Natural killer cell treated with Interleukin-12 subunit alpha and Interleukin-12 subunit beta and Interleukin-15 and Interleukin-18, amount 100 ng/mL, for 72 hours (primary cell): ENCODE measurements at places on chromosomes 4 and X.
A peak's percentile ranks its signal among the peaks of the same experiment; 100 is the strongest.

DNA sequence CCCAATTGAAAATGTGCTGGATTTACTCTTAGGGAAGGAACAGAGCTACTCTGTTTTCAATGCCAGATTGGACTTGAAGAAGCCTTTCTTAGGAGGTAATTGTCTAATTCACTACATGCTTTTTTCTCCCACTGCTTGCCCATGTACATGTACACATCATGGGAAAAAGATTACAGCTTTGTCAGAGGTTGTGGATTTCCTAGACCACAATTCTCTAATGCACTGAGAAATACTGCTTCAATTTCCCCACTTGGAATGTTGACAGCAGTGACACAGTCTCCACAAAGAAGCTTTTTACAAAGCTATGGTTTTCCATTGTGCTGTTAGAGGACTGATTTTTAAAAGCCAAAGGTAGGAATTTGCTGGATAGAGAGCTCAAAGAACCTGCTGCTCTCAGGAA is 19.5 kb downstream of the ZAR1 start:
- no peak for DNase-seq
- H3K4me1 ChIP-seq = no peaks in the 10 kb centered on the region
- H3K27me3 ChIP-seq = no peaks in the 10 kb centered on the region
- no peak overlapping the region for H3K4me3 ChIP-seq
- no peak overlapping the region for H3K27ac ChIP-seq

- no peak overlapping the region for H3K4me3 ChIP-seq
- no peaks in the 10 kb centered on the region for H3K4me1 ChIP-seq
- no peak overlapping the region for H3K27ac ChIP-seq
These were observed 234.4 kb upstream of the ITM2A start for GRCh38 chrX:79601341-79602131.

GRCh38 chr4:166144607-166145006 is 271.6 kb downstream of the TLL1 start:
- H3K4me1 ChIP-seq = no peaks in the 10 kb centered on the region
- DNase-seq = no peak
- H3K4me3 ChIP-seq = no peak overlapping the region
- H3K36me3 ChIP-seq = no peaks in the 10 kb centered on the region
- H3K27me3 ChIP-seq = no peaks in the 10 kb centered on the region

- H3K4me1 ChIP-seq = no peaks in the 10 kb centered on the region
- H3K36me3 ChIP-seq = no peaks in the 10 kb centered on the region
- DNase-seq = no peak
- H3K4me3 ChIP-seq = no peak overlapping the region
These were observed 11.8 kb upstream of the UGT2A3 start for GRCh38 chr4:68963374-68963773.

- DNase-seq = no peak
- H3K4me3 ChIP-seq = no peak overlapping the region
- H3K4me1 ChIP-seq = no peaks in the 10 kb centered on the region
- peaks cover 4% of the 10 kb centered on the region for H3K36me3 ChIP-seq
These were observed 220.7 kb upstream of the EMCN start for GRCh38 chr4:100738196-100739165.

GRCh38 chr4:15902746-15903145 is 35.8 kb downstream of the FGFBP1 start:
- peak overlapping the region; percentile 44 for H3K4me3 ChIP-seq
- H3K27me3 ChIP-seq = peaks cover 36% of the 10 kb centered on the region
- H3K4me1 ChIP-seq = peaks cover 40% of the 10 kb centered on the region
- H3K36me3 ChIP-seq = peaks cover 13% of the 10 kb centered on the region
- no peak for DNase-seq

- no peaks in the 10 kb centered on the region for H3K4me1 ChIP-seq
- H3K4me3 ChIP-seq = no peak overlapping the region
- peaks cover 10% of the 10 kb centered on the region for H3K36me3 ChIP-seq
- no peak overlapping the region for H3K27ac ChIP-seq
- no peak for DNase-seq
- no peaks in the 10 kb centered on the region for H3K27me3 ChIP-seq
These were observed 131.2 kb downstream of the TRIML1 start for GRCh38 chr4:188270273-188271069.

GRCh38 chr4:138162259-138162658 is 79.9 kb downstream of the SLC7A11 start:
- no peak overlapping the region for H3K4me3 ChIP-seq
- no peaks in the 10 kb centered on the region for H3K4me1 ChIP-seq
- no peaks in the 10 kb centered on the region for H3K36me3 ChIP-seq
- H3K27me3 ChIP-seq = no peaks in the 10 kb centered on the region

- no peak overlapping the region for H3K4me3 ChIP-seq
- H3K4me1 ChIP-seq = no peaks in the 10 kb centered on the region
- H3K27me3 ChIP-seq = no peaks in the 10 kb centered on the region
- H3K36me3 ChIP-seq = no peaks in the 10 kb centered on the region
- no peak for DNase-seq
These were observed 332.1 kb downstream of the PABPC4L start for GRCh38 chr4:133869486-133869885.

DNA sequence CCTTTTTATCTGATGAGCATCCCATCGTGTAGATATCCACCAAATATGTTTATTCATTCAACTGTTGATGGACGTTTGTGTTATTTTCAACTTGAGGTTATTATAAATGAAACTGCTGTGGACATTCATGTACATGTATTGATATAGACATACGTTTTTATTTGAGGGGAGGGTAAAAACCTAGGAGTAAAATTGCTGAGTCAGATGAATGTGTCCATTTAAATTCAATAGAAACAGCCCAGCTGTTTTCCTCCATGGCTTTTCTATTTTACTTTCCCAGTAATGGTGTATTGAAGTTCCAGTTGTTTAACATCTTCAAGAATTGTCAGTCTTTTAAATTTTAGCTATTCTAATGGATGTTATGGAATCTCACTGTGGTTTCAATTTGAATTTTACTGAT is 348.7 kb upstream of the GALNTL6 start:
- H3K4me1 ChIP-seq = no peaks in the 10 kb centered on the region
- DNase-seq = no peak
- H3K27me3 ChIP-seq = no peaks in the 10 kb centered on the region

GRCh38 chr4:81455897-81456296 is 15.8 kb downstream of the RASGEF1B start:
- peak overlapping the region; percentile 18 for H3K27ac ChIP-seq
- H3K36me3 ChIP-seq = peaks cover 27% of the 10 kb centered on the region
- no peaks in the 10 kb centered on the region for H3K27me3 ChIP-seq
- peaks cover 20% of the 10 kb centered on the region for H3K4me1 ChIP-seq
- no peak for DNase-seq
- no peak overlapping the region for H3K4me3 ChIP-seq

GRCh38 chrX:11465648-11466411 is 172.6 kb downstream of the AMELX start:
- H3K4me1 ChIP-seq = no peaks in the 10 kb centered on the region
- no peak overlapping the region for H3K4me3 ChIP-seq
- DNase-seq = no peak
- H3K27me3 ChIP-seq = no peaks in the 10 kb centered on the region
- no peaks in the 10 kb centered on the region for H3K36me3 ChIP-seq

- no peak for DNase-seq
- H3K27me3 ChIP-seq = no peaks in the 10 kb centered on the region
- H3K4me3 ChIP-seq = no peak overlapping the region
- peaks cover 6% of the 10 kb centered on the region for H3K36me3 ChIP-seq
- no peaks in the 10 kb centered on the region for H3K4me1 ChIP-seq
These were observed 213.4 kb downstream of the GC start for GRCh38 chr4:71570492-71570891.

DNA sequence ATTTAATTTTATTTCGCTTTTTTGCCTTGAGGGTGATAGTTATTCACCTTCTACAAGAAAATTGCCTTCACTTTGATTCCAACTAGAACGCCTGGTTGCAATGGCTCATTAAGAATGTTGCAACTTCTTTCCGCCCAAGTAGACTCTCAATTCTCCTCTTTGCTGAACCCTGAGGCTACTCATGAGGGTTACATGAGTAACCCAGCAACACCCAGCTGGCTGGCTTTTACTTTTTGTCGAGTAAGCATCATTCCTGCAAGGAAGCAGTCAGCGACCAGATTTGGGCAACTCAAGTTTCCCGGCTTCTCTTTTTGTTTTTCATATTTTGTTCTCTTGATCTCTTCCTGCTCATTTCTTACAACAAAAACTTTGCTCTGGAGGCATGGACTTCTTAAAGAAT is 495.4 kb downstream of the PACRGL start:
- H3K4me1 ChIP-seq = no peaks in the 10 kb centered on the region
- peaks cover 4% of the 10 kb centered on the region for H3K27me3 ChIP-seq

- H3K4me3 ChIP-seq = no peak overlapping the region
- no peak for DNase-seq
- no peak overlapping the region for H3K27ac ChIP-seq
- peaks cover 11% of the 10 kb centered on the region for H3K36me3 ChIP-seq
These were observed 267.9 kb upstream of the SLC7A11 start for GRCh38 chr4:138510053-138510452.
